CD4-positive, alpha-beta T cell treated with Interleukin-2 at 100 ng/mL for 4 hours (primary cell): ENCODE measurements at places on chromosomes 11 and 22.

- no peak for DNase-seq
Observed at GRCh38 chr22:37990301-37990700, 5.9 kb upstream of the SOX10 start.

DNA sequence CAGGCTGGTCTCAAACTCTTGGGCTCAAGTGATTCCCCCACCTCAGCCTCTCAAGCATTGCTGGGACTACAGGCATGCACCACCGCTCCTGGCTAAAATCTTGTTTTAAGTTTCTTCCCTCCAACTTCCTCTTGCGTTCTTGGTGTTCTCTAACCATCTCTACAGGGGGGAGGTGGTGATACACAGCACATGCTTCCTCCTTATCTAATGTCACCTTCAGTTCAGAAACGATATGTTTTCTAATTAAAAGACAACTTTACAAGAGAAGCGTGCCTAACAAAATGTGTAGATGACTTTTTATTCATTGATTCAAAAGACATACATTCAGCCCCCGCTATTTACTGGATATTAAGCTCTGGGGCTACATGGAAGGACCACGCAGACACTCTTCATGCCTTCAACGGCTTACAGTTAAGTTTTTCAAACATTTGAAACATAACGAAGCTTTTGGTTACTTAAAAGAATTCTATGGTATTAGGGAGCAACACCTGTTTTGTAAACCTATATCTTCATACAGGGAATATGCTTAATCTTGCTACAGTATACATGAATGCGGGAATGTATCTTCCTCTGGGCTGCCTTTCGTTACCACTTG is 933 bp upstream of the DLAT start:
- peak; percentile 16 for DNase-seq

DNA sequence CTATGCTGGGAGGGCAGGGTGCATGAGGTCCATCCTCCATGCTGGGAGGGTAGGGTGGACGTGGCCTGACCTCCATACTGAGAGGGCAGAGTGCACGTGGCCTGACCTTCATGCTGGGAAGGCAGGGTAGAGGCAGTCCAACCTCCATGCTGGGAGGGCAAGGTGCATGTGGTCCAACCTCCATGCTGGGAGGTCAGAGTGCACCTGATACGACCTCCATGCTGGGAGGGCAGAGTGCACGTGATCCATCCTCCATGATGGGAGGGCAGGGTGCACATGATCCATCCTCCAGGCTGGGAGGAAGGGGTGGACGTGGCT is 622.2 kb downstream of the BRD1 start:
- no peak for DNase-seq

GRCh38 chr11:128680906-128681305 is 13.0 kb upstream of the FLI1 start:
- no peak for DNase-seq

DNA sequence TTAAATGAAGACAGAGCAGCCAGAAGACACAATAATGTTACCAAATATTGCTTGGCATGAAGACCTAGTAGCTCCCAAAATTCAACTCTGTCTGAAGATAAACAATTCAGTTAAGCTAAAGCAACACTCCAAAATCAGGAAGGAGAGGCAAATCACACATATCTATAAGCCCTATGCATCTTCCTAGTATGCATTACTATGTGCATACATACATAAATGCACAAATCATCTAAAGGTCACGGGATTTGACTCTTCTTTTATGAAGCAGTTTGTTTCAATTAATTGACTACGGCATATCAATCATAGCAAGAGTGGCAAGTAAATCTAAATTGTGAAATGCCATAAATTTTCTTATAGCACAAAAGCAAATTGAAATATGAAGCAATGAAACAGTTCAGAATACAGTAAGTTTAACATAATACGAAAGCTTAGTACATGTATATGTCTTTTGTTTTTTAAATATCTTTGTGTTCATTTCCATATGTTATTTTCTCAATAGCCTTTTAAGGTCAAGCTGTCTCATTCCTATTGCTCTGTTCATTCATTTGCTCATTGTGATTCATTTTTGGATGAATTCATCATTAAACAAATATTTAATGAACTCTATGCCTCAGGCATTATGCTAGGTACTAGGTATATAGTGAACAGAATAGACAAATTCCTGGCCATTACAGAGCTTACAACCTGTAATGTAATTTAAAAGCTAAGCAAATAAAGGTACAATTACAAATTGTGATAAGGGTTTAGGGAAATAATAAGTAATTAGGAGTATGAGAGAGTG is 540.5 kb downstream of the DLG2 start:
- no peak for DNase-seq

GRCh38 chr11:75013051-75013450 is 24.3 kb downstream of the NEU3 start:
- no peak for DNase-seq

GRCh38 chr11:59923813-59924212 is 14.4 kb upstream of the OOSP1 start:
- DNase-seq, result no peak

DNA sequence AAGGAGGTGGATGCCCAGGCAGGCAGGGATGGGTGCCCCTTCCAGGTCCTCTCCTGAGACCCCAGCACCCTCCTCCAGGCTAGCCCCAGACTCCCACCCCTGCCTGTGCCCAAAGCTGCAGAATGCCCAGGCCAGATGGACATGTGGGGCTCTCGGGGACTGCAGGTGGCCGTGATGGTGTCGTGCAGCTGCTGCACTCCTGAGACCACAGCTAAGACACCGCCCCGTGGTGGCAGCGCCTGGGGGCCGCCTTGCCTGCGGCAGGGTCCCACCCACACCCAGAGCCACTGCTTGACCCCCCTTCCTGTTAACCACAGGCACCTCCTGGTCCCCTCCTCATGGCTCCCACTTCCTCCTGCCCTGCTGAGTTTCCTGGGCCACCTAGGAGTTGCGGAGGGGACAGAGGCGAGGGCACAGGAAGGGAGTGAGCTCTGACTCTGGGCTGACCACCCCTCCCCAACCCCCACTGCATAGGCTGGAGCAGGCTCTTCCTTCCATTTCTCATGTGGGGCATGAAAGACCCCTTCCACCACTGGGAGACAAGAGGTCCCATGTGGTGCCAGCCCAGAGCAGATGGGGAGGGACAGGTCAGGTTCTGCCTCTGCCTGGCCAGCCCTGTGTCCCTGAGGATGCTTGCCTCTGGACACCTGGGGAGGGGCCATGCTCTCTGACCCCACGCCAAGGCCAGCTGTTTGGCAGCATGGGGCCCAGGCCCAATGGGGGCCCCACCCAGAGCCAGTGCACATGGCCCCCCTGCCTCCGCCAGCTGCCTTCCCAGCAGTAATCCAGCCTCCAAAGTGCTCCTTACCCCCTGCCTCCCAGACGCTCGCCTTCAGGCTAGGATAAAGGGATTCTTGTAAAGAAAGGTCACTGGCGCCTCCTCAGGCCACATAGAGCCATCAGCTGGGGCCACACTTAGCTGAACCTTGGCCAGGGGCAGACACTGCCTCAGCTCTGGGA is 29.3 kb downstream of the OSBPL5 start:
- DNase-seq, result peak; percentile 3

GRCh38 chr11:92295175-92296137 is 70.8 kb downstream of the FAT3 start:
- no peak for DNase-seq

DNA sequence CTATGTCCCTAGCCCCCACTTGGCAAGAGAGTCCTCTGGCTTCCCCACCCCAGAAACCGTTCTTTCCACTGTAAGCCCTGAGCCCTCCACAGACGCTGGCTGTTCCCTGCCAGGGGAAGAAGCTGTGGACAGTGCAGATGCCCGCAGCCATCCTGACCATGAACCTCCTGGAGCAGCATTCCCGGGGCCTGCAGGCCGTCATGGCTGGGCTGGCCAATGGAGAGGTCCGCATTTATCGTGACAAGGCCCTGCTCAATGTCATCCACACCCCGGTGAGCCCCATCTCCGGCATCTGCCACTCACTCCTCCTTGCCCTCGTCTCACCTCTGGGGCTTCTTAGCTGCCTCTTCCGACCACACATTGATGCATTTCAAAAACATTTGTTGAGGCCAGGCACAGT is 13.2 kb downstream of the BBS1 start:
- no peak for DNase-seq

DNA sequence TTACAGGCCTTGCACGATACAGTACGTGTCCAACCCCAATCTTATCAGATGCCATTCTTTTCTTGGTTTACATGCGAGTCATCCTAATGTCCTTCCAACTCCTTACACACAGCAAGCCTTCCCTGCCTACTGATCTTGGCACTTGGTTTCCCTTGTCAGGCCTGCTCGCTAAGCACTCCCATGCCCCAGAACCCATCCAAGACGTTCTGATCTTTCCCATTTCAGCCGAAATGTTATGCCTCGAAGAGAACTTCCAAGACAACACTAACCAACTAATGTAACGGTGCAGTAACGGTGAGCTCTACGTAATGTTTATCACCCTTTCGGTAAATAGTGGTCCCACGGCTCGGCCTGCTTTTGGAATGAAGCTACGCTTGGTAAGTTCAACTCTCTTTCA is 521 bp downstream of the PES1 start:
- no peak for DNase-seq

DNA sequence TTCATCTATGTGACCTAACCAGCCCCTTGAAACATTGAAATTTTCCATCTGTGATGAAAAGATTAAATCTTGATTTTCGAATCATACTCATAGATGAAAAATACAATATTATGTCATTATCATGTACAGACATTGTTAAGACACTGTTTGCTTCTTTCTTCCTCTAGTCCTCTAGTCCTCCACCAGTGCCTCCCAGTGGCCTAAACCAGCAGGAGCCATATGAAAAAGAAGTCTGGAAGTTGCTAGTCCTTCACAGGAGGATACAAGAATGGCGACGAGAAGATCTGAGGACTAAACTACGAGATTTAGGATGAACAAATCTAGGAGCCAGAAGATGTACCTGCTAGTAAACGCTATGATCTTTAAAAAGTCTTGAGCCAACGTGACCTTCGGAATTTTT is 134.1 kb downstream of the SLC17A6 start:
- no peak for DNase-seq

DNA sequence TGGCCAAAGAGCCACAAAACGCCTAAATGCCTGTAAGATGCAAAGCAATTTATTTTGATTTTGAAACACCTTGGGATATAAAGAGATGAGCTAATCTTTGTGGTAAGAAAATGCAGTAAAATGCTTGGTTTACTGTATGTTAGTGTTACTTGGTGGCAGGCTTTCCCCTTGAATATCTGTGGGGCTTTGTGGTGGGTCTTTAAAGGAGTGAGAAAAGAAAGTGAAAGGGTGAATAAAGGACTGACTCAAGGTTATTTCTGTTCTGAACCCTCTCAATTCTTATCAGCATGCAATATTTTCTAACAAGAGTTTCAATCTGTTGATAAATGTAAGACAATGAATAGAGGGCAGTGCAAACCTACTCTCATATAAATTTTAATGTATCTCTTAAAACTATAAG is 1555.9 kb upstream of the RAG2 start:
- DNase-seq, result no peak

GRCh38 chr11:68724293-68724692 is 27.0 kb downstream of the TESMIN start:
- no peak for DNase-seq
